ENCODE measurements at places on chromosomes 5 and 9. TPM values are rescaled to one million over a fixed set of nuclear protein-coding genes. Genes with fewer than 3 reads are reported as not detected.

Gene ARL14EPL
- not detected for total RNA-seq

DNA sequence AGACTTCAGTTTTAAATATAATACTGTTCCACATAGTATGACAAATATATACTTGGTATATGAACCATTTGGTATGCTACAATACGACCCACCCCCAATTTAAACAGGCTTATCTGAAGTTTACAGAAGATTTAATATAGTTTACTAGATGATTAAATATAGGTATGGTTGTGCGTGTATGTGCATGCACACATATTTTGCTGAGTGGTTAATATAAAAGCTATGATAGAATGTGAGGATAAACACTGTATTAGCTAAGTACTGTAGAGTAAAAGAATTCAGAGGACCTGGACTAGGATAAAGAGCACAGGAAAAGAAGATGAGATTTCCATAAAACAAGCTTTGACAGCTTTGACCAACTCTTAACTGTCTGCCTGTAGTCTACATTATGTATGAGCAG lies 356.7 kb downstream of the PDE4D start:
- DNase-seq: no peak

Gene NMUR2
- total RNA-seq: not detected

GRCh38 chr5:14081791-14082190 lies 61.4 kb upstream of the TRIO start:
- peak; percentile 41 for DNase-seq

DNA sequence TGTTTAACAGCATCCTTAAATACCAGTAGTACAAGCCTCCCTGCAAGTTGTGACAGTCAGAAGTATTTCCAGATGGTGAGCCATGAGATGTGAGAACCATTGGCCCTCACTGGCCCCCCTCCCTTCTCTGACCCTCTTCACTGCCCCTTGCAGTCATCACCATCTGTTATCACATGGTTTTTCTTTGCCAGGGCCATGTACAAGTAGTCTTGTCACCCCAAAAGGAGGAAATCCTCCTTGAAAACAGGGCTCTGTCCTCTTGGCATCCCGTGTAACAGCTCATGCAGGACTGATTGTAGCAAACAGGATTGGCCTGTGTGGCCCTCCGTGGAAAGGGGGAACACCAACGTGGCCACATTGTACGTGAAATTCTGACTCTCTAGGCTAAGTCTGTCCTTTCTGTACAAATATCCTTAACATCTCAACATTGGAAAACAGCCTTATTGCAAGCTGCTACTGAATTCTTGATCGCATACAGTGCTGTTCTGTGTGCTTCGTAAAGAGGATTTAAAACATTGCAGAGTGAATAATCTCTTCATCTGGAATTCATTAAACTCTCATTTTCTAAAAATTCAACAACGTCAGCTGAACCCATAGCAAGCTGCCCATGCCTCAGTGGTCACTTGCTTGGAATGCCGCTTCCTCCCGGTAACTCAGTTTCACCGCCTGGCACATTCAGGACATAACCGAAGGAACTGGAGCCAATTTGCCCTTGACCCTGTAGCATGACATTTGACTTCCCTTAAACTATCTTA lies 171.7 kb downstream of the ATPSCKMT start:
- peak; percentile 22 for DNase-seq

DNA sequence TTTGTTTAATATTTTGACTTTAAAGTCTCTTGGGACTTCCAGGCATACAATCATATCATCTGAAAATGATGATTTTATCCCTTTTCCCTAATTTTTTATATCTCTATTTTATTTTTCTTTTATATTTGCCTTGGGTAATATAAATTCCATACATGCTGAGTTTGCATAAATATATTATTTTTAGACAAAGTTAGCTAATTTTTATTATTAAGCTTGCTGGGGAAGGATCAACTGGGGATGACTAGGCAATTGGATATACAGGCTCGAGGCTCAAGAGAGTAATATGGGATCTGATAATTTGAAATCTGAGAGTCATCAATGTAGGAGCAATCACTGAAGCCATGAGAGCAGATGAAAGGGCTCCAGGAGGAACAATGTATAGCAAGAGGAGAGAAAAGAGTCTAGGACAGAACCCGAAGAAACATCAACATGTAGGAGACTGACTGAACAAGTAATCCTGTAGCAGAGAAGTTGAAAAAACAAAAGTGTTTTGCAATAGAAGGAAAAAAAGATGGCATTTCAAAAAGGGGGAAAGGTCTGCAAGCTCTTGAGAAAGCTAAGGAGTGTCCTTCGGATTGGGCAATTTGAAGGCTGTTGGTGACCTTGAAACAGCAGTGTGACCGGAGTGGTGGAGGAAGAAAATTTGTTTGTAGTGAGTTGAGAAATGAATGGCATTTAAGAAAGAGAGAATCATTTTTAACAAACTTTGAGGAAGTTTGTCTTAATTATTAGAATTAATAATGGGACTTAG lies 17.0 kb upstream of the RHOBTB3 start:
- DNase-seq: no peak

GRCh38 chr5:122170620-122171019 lies 41.3 kb downstream of the ZNF474 start:
- peak; percentile 73 for DNase-seq

GRCh38 chr5:37955748-37956147 lies 115.9 kb upstream of the GDNF start:
- DNase-seq: no peak

Data from astrocyte (in vitro differentiated cells and primary cell).